ENCODE measurements at places on chromosomes 6 and 20.

GRCh38 chr20:50655311-50655880 lies 35.9 kb downstream of the RIPOR3 start:
- DNase-seq: peak; percentile 77

DNA sequence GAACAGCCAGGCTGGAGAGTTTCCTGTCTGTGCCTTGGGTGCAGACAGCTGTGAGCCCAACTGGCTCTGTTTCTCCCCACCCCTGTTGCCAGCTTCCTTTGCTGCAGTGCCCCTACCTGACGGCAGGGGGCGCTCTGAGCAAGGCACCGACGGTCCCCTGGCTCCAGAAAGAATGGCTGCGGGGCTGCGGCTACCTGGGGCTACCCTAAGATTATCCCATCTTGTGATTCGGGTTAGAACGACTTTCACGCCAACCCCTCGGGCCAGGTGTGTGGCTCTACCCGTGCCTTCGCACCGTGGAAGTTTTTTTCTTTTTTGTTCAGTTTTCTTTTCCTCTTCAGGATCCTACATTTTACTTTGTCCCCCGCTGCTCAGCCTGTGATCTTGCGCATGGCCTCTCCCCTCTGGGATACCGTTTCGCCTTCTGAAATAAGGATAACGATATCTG lies 33.4 kb upstream of the AAR2 start:
- peak; percentile 68 for DNase-seq

- peak; percentile 80 for DNase-seq
Observed at GRCh38 chr20:53949319-53949839, 121.0 kb downstream of the BCAS1 start.

- DNase-seq: no peak
Observed at GRCh38 chr6:1669996-1670395, 60.3 kb downstream of the FOXC1 start.

GRCh38 chr6:167426651-167427050 lies 101.8 kb downstream of the TTLL2 start:
- DNase-seq: no peak

GRCh38 chr6:148745926-148746325 lies 904 bp upstream of the UST start:
- DNase-seq: no peak

GRCh38 chr6:150734235-150734634 lies 131.3 kb upstream of the MTHFD1L start:
- DNase-seq: no peak

DNA sequence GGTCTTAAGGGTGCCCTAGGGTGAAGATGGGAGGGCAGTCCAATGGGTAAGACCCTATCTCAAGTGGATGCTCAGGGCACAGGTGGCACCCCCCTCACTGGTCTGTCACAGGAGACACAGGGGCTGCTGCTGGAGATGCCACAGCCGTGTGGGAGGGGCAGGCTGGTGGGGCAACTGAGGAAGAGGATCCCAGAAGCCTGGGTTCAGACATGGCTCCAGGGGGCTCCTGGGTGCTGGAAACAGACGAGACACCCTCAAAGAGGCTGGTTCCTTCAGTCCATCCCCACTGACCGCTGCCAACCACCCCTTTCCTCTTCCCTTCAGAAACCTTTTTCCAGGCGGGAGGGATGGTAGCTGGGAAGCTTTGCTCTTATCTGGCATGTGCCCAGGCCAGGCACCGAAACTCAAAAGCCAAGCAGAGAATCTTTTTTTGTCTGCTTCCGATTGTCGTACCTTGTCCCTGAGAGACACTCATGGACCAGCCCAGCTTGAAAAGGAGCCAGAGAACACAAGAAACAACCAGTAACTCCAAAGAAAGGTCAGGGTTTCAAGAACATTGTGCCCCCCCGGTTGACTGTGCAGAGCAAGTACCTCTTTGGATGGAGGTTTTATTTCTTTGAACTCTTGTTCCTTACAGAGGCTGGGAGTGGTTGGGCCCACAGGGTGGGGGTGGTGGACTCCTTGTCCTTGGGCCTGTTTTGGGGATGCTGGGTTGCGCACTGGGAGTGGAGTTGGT lies 28.5 kb upstream of the EMILIN3 start:
- DNase-seq: no peak

DNA sequence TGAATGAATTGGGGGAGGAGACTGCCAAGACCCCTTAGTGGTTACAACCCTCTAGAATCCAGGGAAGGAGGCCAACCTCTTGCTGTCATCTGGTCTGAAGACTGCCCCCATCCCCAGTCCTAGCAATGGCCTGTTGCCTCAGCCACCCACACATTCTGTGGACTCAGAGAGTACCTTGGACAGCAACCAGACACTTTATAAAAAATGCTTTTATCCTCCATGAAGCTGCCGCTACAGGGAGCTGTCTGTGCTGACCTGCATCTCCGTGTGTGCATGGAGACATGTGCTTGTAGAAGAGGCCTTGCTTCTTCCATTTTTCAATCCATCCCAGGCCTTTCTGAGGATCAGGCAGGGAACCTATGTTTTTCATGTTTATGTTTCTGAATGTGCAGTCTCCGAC lies 15.2 kb downstream of the CDH22 start:
- peak; percentile 71 for DNase-seq

DNA sequence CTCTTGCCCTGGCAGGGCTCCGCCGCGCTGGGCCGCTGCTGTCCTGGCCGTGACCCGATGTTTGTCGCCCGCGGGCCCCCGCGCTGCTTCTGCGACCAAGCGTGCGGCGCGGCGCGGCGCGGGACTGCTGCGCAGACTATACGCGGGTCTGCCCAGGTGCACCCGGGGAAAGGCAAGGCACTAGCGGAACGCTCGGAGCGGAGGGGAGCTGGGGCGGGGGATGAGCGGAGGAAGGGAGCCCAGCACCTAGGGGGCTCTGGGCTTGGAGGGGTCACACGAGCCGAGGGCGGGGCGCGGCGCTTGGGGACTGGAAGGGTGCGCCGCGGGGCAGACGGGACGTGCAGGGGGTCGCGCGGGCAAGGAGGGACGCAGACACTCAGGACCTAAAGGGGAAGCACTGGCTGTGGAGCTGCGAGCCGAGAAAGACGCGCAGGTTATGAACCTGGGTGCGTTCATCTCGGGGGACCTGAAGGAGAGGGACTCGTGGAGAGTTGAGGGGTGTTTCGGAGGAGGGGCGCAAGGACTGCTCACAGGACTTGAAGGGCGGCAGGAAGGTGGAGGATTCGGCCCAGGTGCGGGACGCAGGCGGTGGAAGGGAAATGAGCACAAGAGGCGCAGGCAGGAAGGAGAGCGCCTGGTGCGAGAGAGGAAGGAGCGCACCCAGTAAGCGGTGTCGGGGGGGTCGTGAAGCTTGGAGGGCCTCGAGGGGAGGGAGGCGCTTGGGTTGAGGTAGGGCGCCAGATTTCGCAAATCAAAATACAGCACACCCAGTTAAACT lies 40.8 kb upstream of the ZNFX1 start:
- no peak for DNase-seq

- no peak for DNase-seq
Observed at GRCh38 chr6:44932651-44933091, 395.5 kb upstream of the RUNX2 start.

GRCh38 chr6:151109361-151109760 lies 130.4 kb upstream of the AKAP12 start:
- no peak for DNase-seq

DNA sequence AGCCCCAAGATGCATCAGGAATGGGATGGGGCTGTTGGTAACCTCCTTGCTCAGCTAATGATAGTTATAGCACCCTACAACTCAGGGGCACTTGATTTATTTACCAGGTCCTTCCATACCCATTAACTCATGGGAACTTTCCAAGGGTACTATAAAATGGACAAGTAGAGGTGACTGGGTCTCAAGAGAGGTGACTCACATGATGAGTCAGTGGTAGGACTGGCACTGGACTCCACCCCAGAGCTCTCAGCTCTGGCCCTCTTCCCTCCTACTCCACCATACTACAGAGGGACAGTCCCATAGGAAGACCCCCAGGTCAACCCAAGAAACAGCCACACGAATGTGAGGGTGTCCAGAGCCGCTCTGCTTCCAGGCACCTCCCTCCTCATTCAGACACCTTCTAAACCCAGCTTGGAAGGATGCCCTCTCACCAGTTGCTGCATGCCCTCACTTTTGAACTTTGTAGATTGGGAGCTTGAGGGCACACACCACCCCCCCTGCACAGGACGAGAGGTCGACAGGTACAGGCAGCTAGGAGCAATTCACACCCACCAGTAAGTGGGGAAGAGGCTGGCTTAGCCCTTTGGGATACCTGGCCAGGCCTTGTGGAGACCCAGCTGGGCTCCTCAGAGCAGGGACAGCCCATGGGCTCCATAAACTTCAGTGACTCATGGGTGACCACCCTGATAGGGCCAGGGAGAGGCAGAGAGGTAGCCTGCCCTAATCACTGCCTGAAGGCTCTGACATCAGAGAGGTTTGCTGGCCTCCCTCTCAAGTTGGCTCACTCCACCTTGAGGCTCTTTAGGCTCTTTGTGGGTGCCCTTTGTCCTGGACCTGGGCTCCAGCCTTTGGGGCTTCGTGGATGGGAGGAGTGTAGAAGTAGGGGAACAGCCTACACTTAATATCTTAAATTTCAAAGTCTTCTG lies 81.6 kb upstream of the MLN start:
- DNase-seq: peak; percentile 45

DNA sequence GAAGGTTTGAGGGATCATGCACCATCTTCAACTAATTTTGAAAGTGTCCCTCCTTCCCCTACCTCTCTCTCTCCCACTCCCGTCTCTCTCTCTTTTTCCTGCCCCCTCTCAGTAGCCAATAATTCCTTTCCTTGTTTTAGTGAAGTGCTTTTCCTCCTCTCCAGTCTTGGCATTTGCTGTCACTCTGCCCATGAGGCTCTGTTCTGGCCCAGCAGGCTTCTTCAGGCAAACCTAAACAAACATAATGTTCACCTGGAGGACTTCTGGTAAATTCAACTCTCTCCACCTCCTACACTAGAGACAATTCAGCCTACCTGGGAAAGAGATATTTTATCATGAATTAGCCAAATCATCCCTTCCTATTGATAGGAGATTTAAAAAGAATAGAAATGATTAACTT lies 320.4 kb upstream of the RNF24 start:
- DNase-seq: no peak

GRCh38 chr6:41442800-41443501 lies 103.2 kb upstream of the FOXP4 start:
- DNase-seq: no peak

- DNase-seq: no peak
Observed at GRCh38 chr6:89999945-90000825, 105.9 kb downstream of the GJA10 start.

- DNase-seq: no peak
Observed at GRCh38 chr6:67698534-67698933, 936.5 kb upstream of the ADGRB3 start.

GRCh38 chr6:167985911-167986595 lies 11.4 kb upstream of the KIF25 start:
- DNase-seq: no peak

DNA sequence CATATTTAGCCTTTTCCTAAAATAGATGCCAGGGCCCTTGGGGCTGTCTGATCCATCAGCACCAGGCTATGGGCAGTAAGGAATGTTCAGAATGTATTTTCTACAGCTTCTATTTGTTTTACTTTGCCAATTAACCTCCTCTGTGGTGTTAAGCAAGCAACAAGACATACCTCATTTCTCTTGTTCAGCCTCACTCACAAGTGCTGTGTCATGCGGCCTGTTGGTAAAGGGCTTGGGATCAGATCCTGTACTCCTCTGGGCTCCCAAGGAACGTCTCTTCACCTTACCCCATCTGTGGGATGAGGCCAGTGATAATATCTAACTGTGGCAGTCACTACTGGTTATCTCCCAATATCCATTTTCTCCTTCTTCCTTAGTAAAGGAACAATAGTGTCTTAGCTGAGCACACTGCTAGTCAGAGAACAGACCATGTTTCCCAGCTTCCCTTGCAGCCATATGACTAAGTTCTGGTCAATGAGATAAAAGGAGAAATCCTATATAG lies 7.0 kb upstream of the DSTN start:
- no peak for DNase-seq

DNA sequence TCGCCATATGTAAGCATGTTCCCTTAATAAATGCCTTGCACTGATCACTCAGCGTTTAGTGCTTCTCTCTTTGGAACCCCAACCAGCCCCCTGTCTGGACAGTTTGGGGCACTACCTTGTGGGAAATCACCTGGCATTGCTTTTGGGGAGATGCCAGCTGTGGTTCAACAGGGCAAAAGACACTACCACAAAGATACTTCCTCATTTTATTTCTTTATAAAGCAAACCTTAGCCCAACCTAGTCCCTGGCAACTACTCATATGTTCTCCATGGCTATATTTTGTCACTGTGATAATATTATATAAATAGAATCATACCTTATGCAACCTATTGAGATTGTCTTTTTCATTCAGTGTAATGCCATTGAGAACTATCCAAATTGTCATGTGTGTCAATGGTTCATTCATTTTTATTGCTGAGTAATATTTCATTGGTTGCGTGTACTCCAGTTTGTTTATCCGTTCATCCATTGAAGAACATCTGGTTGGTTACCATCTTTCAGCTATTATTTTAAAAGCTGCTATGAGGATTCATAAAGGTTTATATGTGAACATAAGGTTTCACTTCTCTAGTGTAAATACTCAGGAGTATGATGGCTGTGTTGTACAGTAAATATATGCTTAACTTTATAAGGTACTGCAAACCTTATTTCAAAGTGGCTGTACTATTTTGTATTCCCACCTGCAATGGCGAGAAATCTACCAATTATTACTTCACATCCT lies 114.8 kb downstream of the MOXD1 start:
- no peak for DNase-seq

GRCh38 chr20:7967199-7967844 lies 27.1 kb upstream of the HAO1 start:
- no peak for DNase-seq

DNA sequence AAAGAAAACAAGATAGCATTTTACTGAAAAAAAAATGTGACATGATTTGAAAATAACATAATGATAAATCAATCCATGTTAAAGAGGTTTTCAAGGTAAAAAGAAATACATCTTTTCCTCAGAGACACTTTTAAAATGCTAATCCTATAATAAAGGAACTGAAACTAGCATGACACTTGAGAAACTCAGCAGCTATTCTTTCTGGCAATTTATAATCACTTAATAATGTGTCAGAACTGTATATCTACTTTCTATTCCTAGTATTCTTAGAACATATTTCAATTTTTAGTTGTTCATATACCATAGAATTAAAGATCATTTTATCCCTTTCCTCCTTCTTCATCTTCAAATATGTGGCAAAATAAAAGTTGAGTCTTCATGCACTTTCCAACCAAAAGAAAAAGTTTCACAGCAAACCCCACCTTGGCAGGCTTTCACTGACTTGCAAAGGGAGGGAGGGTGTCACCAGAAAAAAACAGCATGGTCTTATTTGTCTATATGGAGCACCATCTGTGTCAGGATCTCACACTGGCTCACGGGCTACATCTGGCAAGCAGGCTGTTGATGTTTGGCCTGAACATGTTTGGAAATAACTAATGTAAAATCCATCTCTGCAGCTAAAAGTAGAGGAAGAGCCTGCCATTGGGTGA lies 48.5 kb downstream of the FHL5 start:
- no peak for DNase-seq

All from NB4 (cell line).